ENCODE measurements at places on chromosomes 5 and 9.

- DNase-seq: no peak
Measured at GRCh38 chr5:124054564-124054963, 542.6 kb downstream of the CSNK1G3 start.

- no peak for DNase-seq
Measured at GRCh38 chr5:159576902-159577301, 246.6 kb upstream of the IL12B start.

GRCh38 chr9:75464726-75465125, 376.4 kb downstream of the OSTF1 start:
- DNase-seq: no peak

- DNase-seq: no peak
Measured at GRCh38 chr9:2193552-2193951, 178.4 kb downstream of the SMARCA2 start.

GRCh38 chr9:134526584-134527477, 114.8 kb upstream of the COL5A1 start:
- DNase-seq: no peak

GRCh38 chr9:34701023-34701768, 8.7 kb downstream of the CCL21 start:
- peak; percentile 46 for DNase-seq

GRCh38 chr5:152297866-152298265, 107.2 kb downstream of the NMUR2 start:
- DNase-seq: no peak

GRCh38 chr5:158970121-158970520, 129.6 kb downstream of the EBF1 start:
- DNase-seq: no peak

GRCh38 chr5:16169550-16169949, 10.0 kb downstream of the MARCHF11 start:
- no peak for DNase-seq

DNA sequence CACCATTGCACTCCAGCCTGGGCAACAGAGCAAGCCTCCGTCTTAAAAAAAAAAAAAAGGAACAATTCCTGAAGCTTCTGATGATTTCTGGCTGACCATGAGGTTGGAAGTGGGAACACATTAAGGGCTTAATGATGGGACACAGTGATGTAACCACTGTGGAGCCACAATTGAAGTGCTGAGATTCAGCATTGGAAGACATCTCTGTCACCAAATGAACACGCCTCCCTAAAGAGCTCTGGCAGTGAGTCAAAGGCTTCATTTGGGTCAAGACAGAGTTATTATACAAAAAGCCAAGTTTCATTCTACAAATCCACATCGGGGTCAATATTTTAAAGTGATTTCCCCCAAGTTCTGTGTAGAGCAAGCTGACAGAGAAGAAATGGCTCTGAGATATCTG, 4.5 kb upstream of the S1PR3 start:
- no peak for DNase-seq

DNA sequence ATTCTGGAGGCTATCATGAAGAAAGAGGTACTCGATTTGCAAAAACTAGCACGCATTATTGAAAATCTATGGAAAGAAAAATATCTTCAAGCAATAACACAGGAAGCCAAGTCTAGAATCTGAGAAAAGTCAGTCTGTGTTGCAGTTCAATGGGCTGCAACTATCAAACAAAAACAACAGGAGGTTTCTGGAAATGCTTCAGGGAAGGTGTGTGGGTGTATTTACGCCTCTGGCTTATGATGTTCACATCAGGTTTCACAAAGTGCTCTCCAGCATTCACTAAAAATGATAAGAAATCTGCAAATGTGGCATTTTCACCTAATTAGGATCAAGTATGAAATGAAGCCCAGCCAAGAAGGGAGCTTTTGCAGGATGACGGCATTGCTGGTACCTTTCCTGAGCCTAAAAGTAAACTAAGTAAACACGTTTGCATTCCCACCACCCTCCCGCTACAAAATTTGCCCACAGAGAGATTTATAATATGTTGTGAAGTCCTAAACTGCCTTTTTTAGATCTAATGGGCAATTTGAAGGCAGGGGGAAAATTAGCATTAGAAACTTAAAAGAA, 146.4 kb downstream of the GABRB2 start:
- no peak for DNase-seq

GRCh38 chr9:37921546-37922300, 17.8 kb upstream of the SLC25A51 start:
- DNase-seq: no peak

GRCh38 chr9:20070336-20070735, 281.5 kb upstream of the SLC24A2 start:
- DNase-seq: no peak

DNA sequence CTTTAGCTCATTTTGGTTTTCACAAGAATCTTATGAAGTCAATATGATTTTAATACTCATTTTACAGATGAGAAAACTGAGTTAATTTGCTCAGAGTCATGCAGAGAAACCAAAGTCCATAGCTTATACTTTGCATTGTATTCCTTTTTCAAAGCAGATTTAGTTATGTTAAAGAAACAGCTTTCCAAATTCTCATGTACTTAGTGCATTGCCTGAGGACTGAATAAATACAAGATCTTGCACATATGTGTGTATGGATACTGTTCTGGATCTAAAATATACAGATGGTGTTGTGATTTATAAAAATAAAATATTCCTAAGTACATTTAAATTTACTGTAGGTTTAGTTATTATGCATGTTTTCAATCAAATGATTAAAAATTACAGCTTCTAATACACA, 43.5 kb upstream of the CD180 start:
- DNase-seq: no peak

DNA sequence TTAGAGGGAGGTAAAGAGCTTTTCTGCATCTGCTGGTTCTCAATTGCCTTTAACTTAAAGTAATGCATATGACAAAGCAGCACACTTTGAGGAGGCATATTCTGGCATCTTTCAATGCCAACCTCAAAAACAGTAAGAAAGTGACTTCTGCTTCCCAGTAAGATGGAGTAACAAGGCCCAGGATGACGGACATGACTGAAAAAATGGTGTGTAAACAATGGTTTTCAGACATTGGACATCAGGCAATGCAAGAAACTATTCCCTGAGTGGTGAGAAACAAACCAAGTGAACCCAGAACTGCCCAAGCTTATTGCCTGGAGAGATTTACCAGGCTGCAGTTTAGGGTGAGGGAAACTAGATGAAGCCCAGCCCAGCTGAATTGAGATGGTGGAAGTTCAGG, 39.8 kb upstream of the TTC39B start:
- DNase-seq: no peak

DNA sequence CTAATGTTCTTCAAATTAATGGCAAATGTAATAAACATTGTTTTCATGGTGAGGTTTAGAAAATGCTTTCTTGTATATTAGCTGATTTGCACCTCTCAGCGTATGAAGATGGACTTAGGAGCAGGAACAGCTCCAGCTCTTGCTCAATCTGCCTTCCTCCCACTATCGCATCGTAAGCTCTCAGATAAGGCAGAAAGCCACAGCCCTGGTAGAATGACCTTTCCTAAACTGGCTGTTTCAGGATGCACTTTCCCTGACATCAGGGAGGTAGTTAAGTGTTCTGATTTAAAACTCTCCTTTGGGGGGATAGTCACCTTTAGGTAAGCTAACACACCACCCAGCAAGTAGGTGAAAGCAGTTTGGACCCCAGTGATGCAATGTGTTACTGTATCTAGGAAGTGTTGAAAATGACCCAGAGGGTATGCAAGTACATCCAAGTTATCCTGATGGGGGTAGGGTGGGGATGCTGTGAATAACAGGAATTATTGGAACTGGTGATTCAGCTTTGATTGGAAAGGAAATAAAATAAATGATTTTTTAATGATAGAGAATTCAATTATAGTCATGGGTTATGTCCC, 72.3 kb downstream of the LMNB1 start:
- DNase-seq: no peak

DNA sequence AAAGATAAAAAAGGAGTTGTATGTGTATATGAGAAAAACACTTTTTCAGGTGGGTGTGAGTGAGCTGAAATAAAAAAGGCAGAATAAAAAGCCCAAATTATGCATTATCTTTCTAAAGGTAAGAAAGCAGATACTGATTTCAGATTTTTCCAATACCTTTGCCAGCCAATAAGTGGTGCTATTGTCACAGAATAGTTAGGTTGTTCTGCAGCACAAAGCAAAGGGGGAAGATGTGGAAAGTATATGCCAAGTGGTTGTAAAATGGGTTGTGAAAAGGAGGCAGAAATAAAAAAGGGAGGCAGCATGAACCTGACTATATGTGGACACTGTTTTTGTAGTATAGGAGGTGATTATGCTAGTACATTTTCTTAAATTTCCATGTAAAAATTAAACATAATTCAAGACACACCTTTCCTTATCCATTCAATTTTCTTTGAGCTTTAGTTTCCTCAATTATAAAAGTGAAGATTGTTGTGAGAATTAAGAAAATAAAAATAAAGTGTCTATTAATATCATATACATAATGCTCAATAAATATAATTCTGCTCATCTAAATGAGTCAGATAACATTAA, 106.7 kb downstream of the SMIM15 start:
- peak; percentile 60 for DNase-seq

GRCh38 chr5:36447776-36448175, 146.1 kb upstream of the RANBP3L start:
- DNase-seq: no peak

DNA sequence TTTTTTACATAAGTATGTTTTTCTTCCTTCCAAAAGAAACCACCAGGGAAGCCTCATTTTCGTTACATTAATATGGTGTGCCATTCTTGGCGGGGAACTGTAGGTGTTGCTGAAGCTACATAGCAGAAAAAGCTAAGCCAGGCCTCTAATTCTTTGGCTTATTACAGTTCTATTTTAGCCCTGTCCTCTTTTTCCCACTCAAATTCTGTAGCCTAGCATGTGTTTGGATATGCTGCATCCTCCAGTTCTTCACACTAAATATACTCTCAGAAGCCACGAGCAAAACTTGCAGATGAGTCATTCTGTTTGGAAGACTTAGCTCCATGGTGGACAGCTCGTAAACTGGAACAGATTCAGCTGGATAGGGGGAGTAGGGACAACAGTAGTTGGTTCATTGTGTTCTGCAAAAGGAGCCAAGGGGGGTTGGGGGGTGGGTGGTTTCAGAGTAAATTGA, 369.4 kb downstream of the TMEM161B start:
- no peak for DNase-seq

GRCh38 chr9:98220911-98221310, 28.5 kb upstream of the CORO2A start:
- DNase-seq: no peak

GRCh38 chr5:10712574-10713366, 48.3 kb downstream of the DAP start:
- no peak for DNase-seq

DNA sequence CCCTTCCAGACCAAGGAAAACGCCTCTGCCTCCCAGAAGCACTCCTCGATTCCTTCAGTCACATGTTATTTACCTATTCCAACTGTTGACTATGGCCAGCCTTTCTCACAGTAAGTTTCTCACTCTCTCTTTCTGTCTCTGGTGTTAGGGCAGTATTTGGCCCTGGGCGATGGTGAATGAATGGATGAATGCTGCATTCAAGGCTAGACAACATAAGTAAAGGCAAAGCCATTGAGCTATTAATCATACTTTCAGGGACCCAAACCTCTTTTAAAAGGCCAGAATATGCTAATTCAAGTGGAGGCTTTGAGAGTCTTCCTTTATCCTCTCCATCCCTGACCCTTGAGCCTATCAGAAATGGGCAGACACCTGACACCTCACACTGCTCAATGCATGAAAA, 78.5 kb downstream of the SEC61B start:
- no peak for DNase-seq

DNA sequence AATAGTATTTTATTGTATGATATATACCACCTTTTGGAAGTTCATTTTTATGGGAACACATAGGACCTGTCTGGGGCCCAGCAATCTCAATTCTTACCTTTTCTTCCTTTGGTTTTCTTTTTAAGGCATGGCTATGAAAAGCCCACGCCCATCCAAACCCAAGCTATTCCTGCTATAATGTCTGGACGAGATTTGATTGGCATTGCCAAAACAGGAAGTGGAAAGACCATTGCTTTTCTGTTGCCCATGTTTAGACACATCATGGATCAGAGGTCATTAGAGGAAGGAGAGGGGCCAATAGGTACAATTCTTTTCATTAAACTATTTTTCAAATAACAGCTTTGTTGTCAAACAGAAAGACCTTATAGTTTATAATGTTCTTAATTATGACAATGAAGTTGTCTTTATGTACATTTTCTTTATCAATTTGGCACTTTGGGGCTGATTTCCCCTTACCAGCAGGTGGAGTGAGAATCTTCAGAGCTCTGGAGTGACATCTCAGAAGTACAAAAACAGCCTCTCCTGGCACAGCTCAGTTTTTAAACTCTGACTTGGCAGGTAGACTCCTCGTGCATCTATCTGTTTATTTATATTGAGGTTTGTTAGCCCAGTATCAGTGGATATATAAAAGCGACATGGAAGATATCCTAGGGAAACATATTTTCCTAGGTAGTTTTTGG, 25.8 kb downstream of the DDX46 start:
- no peak for DNase-seq

DNA sequence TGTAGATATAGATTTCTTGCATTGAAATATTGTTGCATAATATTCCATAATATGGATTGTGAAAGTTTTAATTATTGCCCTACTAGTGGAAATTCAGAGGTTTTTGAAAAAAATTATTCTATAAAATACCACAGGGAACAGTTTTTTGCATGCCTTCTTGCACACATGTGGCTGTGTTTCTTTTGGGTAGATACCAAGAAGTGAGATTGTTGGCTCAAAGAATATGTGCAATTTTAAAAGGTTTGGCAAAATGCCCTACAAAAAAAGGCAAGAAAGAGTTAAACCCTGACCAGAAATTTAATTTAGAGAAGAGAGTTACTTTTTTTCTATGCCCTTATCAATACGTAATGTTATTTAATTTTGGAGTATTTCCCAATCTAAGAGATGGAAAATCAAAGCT, 270.8 kb upstream of the DAPK1 start:
- no peak for DNase-seq

GRCh38 chr5:83839256-83839655, 118.6 kb upstream of the HAPLN1 start:
- no peak for DNase-seq

GRCh38 chr5:59773294-59773693, 120.2 kb downstream of the PDE4D start:
- no peak for DNase-seq

GRCh38 chr9:95181226-95181818, 136.2 kb downstream of the FANCC start:
- DNase-seq: peak; percentile 8

- DNase-seq: no peak
Measured at GRCh38 chr5:67417839-67418238, 221.2 kb upstream of the CD180 start.

GRCh38 chr5:104594850-104595249, 1032.3 kb upstream of the NUDT12 start:
- DNase-seq: no peak

- no peak for DNase-seq
Measured at GRCh38 chr5:76402251-76402885, 717 bp upstream of the IQGAP2 start.

- DNase-seq: no peak
Measured at GRCh38 chr5:31193116-31193515, 370 bp upstream of the CDH6 start.
